ENCODE measurements at places on chromosomes 12 and 14.

DNA sequence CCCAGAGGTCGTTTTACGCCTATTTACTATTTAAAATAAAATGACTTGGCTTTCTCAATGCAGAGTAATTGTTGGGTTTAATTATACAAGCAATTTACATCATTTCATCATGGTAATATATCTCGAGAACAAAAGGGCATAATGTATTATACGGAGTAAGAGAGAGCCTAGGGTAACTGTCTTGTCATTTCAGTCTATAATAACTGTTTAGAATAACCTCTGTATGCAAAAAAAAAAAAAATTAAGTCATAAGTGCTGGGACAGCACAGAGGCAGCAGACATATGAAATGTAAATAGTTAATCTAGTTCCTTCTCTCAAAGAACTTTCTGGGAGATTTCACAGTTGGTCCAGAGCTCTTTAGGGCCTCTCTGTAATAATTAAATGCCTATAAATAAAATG is 284.9 kb downstream of the TMTC2 start:
- DNase-seq = no peak

GRCh38 chr12:121628037-121628436 is 1.7 kb downstream of the ORAI1 start:
- peak; percentile 38 for DNase-seq

- DNase-seq = peak; percentile 6
These were observed 5.0 kb upstream of the SLC38A4 start for GRCh38 chr12:46830731-46831334.

- DNase-seq = no peak
These were observed 20.4 kb upstream of the HSP90B1 start for GRCh38 chr12:103909811-103910210.

- DNase-seq = no peak
These were observed 27.7 kb downstream of the WNK1 start for GRCh38 chr12:779745-780734.

DNA sequence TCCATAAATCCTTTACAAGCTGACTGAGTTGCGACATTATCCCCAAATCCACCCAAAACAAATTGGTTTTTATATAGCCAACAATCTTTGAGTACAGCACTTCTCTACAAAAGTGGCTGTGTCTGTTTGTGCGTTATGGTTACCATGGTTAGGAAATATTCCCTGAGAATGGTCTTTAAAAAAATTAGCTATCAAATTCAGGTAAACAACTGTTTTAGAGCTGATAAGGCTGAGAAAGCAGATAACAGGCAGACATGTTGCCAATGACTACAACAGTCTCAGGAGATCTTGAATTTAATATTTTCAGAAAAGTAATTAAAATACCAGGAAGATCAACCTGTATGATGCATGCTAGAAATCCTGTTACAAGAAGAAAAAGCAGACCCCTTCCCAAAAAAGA is 248.0 kb downstream of the RASSF9 start:
- DNase-seq = no peak

GRCh38 chr12:76024942-76025600 is 6.5 kb downstream of the PHLDA1 start:
- DNase-seq = no peak

GRCh38 chr12:108441549-108441948 is 73.5 kb upstream of the FICD start:
- DNase-seq = no peak

GRCh38 chr14:79098324-79098723 is 928.2 kb downstream of the NRXN3 start:
- DNase-seq = no peak

DNA sequence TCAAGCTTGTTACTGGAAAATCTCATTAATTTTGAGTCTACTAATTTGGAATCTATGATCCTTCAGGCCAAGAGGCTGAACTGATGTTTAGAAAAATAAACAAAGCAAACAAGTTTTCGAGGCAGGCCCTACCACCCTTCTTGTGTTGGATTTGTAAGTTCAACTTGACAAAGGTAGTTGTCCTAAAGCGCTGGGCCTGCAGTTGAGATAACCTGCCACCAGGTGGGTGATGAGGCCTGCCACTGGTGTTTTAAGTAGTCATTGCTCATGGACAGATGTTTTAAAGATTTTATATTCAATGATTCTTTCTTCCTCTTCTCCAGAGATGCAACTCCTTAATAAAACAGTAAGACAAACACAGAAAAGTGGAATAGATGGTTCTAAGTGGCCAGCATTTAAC is 19.4 kb downstream of the ACVRL1 start:
- peak; percentile 74 for DNase-seq
